Activated T-cell treated with anti-CD3 and anti-CD28 coated beads, Interleukin-2, amount 50 U/mL, for 1 hour (primary cell): ENCODE measurements at places on chromosomes 5 and 9.

- DNase-seq = no peak
Observed at GRCh38 chr5:168883281-168883741, 304.1 kb upstream of the PANK3 start.

DNA sequence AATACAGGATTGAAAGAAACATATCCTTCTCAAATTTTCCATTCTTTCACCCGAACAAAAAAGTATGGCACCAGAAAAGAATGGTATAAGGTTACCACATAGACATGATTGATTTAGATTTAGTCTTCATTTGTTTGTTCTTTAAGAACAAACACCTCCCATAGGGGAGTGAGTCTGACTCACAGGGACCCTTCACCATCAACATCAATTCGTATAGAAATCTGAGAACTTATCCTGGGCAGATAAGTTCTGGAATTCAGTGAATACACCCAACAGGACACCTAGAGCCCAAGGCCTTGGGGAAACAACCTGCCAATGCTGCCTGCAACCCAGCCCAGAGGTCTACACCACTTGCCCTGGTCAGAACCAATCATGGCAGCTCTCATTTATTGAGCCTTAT, 46.2 kb downstream of the LHFPL2 start:
- no peak for DNase-seq

DNA sequence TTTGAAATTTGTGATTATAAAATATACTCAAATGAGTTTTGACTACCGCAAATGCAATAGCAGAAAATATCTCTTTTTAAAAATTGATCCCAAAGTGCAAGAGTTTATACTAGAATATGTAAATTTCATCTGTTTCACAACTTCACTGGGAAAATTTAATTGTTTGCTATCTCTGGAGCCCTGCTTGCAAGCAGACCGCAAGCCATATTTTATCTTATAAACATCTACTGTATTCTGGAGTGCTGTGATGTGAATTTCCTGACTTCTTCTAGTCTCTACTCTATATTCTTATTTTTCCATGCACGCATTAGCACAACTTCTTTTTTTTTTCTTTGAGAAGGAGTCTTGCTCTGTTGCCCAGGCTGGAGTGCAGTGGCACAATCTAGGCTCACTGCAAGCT, 98.7 kb downstream of the DROSHA start:
- DNase-seq = no peak

DNA sequence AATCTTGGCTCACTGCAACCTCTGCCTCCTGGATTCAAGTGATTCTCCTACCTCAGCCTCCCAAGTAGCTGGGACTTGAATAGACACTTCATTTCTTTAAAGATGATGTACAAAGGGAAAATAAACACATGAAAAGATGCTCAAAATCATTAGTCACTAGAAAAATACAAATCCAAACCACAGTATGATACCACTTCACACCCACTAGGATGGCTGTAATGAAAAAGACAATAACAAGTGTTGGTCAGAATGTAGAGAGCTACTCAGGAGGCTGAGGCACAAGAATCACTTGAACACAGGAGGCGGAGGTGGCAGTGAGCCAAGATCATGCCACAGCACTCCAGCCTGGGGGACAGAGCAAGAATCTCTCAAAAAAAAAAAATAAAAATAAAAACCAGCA, 13.0 kb downstream of the F2RL2 start:
- DNase-seq = no peak

- DNase-seq = peak; percentile 51
Observed at GRCh38 chr5:170334626-170335025, 37.0 kb upstream of the LCP2 start.

DNA sequence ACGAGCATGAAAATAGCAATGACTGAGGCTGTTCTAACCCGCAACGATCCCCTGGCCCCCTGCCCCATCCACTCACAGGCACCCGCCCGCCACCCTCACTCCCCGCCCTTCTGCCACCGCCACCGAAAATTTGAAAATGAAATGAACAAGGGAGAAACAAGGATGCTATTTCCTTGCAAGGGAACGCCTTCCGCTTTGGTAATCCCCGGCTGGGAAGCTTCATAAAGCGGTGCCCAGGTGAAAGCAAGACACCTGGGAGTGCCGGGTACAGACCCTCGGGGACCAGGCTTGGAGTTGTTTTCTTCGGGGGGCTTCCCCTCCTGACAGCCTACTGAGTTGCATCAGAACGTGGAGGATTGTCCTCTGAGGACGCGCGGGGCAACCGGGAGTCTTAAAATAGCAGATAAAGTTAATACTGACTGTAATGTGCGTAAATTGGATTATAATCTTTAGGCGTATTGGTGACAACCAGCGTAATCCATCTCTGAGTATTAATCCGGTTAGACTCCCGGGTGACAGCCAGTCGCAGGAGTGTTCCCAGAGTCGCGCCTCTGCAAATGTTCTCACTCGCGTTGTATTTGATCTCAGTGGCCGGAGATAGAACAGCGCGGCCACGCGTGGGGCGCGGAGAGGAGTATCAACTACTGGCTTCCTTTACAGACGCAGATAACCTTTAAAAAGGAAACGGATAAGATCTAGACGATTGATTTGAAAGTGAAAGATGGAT, 885 bp upstream of the MLLT3 start:
- peak; percentile 74 for DNase-seq

DNA sequence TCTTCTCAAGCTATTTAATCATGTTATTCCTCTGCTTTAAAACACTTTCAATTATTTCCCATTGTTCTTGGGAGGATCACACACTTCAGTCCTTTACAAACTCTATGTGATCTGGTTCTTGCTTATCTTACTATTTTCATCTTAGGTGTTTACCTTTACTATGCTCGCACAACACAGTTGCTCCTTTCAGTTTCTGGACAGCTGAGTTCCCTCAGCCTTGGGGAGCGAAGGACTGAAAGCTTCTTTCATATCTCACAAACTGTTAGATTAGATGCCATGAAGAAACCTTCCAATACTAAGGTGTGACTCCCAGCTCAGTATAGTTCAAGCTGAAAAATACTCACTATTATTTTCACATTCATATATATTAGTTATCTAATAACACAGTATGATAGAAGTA, 117.9 kb downstream of the CDC42SE2 start:
- DNase-seq = no peak

DNA sequence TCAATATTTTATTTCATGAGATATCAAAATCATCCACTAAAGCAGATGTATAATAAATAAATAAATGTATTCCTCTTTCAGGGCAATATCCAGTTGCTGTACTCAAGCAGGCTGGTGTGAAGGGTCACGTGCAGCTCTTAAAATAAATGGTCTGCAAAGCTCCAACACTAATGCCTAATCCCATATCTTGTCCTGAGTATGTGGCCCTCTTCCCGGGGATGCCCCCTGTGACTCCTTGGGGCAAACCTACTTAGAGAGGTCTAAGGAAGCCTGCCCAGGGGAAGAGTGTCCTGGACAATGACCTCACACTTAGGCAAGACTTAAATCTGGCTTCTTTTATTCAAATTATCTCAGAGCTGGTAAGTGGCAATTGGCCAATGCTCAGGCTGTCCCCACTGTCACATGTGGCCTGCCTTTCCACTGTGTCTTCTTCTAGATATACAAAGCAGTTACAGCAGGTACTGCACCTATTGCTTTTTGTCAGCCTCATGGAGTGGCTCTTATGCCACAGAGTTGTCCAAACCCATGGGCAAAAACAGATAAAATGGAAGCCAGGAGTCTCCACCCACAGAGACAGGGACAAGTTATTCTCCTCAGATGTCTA, 55.3 kb downstream of the SEMA5A start:
- DNase-seq = no peak

GRCh38 chr9:87040410-87041009, 93.2 kb upstream of the GAS1 start:
- DNase-seq = no peak

DNA sequence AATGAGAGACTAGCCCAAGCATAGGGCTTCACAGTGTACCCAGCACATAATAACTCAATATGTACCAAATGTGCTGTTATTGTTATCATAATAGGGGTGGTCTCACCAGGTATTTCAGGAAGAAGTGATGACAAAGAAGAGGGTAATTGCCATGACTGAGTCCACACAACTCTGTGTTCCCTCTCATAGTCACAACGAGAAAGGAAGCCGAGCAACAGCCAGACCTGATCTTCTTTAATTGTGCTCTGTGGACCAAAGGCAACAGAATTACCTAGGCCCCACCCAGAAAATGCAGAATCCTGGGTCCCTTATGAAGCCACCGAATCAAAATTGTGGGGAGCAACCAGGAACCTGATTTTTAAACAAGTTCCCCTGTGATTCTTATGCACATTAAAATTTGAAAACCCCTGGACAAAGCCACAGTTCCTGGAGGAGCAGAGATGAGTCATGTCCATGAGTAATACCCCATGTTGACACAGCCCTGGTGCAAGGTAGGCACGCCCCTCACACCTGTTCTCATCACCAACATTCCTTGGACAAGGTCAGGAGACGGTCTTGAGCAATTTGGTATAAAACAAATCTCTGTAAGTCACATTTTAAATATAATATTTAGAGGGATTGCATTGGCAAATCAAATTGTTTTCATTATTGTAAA, 5.2 kb downstream of the FGF1 start:
- no peak for DNase-seq

DNA sequence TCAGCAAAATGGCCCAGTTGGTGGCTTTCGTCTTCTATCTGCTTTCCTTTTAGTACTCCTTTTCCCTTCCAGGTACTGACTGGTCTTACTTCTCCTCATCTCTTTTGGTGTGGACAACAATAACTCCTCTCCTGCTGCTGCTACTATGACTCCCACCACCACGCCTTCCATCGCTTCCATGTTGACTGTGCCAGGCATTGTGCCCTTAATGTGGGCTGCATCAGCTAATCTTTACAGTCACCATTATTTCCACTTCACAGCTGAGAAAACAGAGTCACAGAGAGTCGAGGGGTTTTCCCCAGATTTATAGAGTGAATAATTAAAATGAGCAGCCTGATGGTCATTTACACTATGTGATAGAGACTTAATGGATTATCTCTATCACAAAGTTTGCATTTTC, 184.9 kb upstream of the IL12B start:
- DNase-seq = no peak

- DNase-seq = no peak
Observed at GRCh38 chr5:142644640-142645361, 41.1 kb downstream of the FGF1 start.

DNA sequence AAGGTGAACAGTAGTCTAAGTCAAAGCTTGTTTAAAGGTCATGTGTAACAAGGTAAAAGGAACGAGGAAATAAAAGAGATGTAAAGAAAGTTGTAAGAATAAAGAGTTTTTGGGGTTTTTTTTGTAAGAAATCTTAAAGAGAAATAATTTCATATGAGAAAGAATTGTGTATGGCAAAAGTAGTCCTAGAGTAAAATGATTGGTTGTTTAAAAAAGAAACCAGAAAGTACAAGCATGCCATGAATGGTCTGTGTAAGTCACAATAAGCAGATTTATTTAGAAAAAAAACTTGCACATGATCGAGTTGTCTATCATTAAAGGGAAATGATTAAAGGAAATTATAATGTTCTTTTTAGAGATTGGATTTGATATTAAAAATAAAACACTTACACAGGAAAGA, 172.6 kb upstream of the TUSC1 start:
- no peak for DNase-seq

- DNase-seq = no peak
Observed at GRCh38 chr9:128081056-128081455, 13.0 kb downstream of the SLC25A25 start.

DNA sequence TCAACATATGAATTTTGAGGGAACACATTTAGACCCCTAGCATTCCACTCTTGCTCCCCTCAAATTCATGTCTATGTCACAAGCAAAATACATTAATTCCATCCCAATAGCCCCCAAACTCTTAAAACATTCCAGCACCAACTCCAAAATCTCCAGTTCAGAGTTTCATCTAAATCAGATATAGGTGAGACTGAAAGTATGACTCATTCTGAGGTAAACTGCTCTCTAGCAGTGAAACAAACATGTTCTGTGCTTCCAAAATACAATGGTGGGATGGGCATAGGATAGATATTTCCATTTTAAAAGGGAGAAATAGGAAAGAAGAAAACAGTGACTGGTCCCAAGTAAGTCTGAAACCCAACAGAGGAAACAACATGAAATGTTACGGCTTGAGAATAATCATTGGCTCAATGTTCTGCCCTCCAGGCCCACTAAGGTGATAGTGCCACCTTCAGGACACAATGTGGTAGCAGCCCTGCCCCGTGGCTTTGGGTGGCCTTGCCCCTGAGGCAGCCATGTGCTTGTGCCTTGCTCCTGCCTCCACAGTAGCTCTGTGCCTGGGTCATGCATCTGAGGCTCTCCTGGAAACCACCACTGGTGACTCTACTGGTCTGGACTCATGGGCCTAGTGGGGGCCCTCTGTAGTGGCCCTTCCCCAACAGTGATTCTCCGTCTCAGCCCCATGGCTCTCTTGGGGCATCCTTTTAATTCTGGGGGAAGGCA, 36.4 kb upstream of the IPPK start:
- no peak for DNase-seq

DNA sequence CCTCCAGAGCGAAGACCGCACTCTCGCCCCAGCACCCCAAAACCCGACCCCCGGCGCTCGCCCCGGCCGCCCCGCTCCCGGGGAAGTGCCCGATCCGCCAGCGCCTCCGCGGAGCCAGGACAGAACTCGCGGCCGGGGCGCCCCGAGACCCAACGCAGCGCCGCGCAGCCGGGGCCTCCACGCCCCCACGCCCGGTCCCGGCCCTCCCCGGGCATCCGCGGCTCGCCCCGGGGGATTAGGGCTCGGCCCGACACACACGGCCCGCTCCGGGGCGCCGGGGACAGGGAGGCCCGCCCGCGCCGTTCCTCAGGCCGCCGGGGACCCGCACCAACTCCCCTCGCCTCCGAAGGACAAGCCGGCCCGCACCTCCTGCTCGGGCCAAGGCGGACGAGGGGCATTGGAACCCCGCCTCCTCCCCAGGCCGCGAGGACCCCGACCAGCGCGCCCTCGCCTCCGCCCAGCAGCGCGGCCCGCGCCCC, 544 bp downstream of the FNBP1 start:
- peak; percentile 59 for DNase-seq

GRCh38 chr5:95892784-95893354, 68.8 kb downstream of the ELL2 start:
- DNase-seq = no peak

DNA sequence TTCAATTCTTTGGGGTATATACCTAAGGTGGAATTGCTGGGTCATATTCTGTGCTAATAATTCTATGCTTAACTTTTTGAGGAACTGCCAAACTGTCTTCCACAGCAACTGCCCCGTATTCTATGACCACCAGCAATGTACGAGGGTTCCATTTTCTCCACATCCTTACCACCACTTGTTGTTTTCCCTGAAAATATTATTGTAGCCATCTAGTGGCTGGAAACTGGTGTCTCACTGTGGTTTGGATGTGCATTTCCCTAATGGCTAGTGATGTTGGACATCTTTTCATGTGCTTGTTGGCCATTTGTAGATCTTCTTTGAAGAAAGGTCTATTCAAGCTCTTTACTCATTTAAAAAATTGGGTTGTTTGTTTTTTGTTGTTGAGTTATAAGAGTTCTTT, 30.7 kb downstream of the MSX2 start:
- no peak for DNase-seq
